Mammary epithelial cell (primary cell): ENCODE measurements at places on chromosomes 2 and 18.

DNA sequence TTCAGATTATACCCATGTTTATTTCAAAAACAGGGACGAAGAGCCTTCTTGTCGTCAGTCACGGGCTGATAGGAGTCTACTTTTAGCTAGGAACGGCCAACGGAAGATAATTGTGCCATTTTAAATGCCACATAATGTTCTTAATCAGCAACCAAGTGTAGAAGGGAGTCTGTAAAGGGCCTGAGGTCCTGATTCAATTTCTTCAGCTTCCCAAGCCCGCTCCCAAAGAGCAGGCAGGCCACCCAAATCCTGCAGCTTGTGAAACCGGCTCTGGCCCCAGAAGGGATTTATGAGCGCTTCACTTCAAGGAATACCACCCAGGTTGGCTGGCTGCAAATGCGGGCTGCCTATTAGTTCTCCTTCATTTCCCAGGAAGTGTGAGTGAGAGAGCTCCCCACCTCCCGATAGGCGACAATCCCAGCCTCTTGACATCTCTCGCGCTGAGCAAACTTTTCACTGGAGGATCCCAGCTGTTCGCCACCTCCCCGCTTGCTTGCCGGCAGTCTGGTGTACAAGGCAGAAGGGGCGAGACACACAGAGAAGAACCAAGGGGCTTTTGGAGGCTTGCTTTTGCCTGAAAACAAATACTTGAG lies 272.9 kb downstream of the CDH20 start:
- DNase-seq, result peak; percentile 45

DNA sequence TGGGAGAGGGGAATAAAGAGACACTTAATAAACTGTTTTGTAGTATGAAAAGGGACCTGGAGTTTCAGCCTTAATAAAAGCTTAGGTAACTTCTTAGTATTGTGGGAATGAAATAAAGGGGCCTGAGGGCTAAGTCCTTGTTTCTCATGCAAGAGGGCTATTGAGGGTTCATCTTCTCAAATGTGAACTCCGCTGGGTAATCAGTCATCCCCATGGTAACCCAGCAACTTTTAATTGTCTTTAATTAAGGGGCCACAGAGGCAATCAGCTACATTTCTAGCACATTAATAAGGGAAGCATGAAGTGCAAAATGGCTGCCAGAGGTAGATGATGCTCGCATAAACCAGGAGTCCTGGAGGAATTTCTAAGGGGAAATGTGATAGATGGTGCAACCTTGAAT lies 1784.2 kb upstream of the CELF4 start:
- DNase-seq, result no peak

DNA sequence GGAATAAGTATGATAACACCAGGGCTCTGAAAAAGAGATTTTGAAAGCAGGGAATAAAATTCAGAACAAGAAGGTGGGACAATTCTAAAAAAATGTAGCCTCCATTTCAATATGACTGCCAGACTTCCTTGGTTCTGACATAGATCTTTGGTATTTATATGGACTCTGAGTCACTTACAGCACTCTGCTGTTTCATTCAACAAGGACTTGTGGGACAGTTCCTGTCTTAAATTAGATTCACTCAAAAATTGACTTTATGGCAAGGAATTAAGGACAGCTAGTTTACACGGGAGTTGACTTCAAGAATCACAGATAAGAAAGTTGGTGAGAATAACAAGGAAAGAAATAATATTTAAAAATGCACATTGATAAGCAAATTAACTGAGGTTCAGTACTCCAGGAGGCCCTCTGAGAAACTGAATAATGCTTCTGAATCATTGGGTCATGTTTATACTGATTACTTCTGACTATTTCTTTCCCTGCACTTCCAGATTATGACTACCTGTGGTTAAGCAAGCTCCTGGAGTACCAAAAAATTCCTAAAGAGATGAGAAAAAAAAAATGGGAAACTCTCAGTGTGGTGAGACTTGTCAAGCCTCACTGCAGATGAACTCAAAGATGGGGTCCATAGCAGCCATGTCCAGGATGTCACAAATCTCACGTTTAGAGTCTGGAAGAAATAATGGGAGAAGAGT lies 828.3 kb upstream of the PIK3C3 start:
- DNase-seq, result peak; percentile 79

DNA sequence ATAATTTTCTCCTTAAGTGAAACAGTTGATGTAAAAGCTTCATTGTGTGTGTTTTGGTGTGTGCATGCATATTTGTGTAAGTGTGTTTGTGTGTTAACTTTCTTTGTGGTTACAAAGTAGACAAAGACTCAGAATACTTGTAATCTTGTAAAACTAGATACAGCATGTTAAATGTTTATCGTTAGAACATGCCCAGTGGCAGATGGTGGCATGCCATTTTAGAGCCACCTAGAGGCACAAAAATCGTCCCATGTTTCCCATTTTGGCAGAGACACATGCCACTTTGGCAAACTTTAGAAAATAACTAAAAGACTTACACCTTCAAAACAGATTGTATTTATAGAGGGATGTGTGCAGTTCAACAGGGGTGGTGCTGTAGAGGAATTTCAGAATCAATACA lies 224.1 kb downstream of the LRP1B start:
- DNase-seq, result peak; percentile 17

DNA sequence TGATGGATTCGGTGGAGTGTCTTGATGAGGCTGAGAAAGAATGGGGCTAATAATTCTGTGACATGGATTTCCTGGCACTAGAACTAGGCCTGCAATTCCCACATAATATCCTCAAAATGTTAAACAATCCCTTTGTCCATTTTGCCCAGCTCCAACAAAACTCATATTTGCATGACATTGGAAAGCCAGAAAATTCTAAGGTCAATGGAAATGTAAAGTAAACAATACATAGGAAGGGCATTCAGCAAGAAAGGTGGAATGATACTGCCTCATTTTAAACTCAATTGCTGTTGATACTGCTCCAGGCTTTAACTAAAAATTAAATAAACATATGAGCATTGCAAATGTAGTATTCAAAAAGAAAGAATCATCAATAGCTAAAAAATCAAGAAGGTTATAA lies 434.8 kb upstream of the SLC8A1 start:
- no peak for DNase-seq

GRCh38 chr2:174600349-174600748 lies 2.7 kb upstream of the WIPF1 start:
- DNase-seq, result no peak

- DNase-seq, result no peak
These were observed 20.3 kb downstream of the SEC11C start for GRCh38 chr18:59159986-59160385.

- peak; percentile 63 for DNase-seq
These were observed 63.3 kb upstream of the STK17B start for GRCh38 chr2:196234672-196235071.

- no peak for DNase-seq
These were observed 1.3 kb upstream of the PAX3 start for GRCh38 chr2:222299906-222300725.
